ENCODE measurements at places on chromosomes 2 and 18. TPM values are rescaled to one million over a fixed set of nuclear protein-coding genes. Genes with fewer than 3 reads are reported as not detected.

Gene CFAP65
- total RNA-seq = 0.11 TPM

DNA sequence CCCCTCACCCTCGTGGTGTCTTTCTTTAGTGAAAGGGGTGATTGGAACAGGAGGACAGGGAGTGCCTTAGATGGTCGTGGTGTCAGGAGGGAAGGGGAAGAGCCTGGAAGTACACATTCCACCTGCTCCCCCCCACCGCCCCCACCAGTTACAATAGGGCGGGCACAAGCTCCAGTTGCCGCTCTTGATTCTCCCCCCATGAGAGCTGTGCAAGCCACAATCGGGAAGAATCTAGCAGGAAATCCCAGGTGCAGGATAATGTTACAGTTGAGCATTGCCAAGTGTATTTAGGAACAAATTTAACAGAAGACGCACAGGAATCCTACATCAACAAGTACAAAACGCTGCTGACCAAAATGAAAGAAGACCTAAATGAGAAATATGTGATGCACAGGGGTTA is 73.6 kb downstream of the ASAP2 start:
- no peak for DNase-seq

Gene PHOSPHO2
- 4.6 TPM for total RNA-seq

Gene RAB6C
- 0.52 TPM for total RNA-seq

DNA sequence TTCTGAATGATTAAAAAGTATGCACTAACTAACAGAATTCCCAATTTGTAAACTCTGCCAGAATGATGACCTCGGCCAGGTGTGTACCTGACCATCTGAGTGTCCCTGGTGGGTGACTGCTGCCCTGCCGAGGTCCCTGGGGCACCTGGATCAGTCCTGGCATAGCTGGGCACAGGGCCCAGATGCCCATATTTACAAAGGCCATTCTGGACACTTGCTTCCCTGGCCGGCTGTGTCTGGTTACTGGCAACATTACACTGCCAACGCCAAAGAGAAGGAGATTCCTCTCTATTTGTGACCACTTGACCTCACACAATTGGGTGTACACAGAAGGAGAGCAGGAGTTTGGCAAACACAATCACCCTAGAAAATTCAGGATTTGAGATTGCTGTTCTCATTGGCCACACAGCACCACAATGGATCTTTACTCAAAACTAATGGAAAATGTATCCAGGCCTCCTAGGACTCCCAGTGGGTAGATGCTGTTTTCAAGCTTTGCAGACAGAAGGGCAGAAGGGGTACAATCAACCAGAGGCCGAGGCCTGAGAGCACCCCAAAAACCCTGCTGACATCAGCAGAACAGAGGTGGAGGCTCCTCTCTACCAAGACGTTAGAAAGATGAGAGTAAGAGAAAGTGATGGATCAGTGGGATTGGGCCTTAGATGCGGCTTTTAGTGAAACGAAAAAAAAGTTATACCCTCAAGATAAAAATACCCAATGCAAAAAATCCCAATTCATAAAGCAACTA is 58.3 kb upstream of the PXDN start:
- no peak for DNase-seq

GRCh38 chr18:23827681-23828080 is 138.4 kb downstream of the LAMA3 start:
- no peak for DNase-seq

GRCh38 chr2:240572141-240573031 is 4.1 kb downstream of the RNPEPL1 start:
- DNase-seq = no peak

DNA sequence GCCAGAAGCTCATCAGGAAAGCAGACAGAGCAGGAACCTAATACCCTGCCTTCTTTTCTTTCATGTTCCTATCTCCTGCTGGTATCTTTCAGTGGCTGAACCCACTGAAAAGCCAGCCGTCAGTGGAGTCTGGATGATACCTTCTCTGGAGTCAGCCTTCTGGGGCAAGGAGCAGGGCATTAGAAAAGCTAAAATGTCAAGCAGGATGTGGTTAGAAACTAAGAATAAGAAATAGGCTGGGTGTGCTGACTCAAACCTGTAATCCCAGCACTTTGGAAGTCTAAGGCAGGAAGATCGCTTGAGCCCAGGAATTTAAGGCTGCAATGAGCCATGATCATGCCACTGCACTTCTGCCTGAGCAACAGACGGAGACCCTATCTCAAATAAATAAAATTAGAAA is 642.0 kb upstream of the FSHR start:
- no peak for DNase-seq

GRCh38 chr2:83079007-83079406 is 1380.1 kb downstream of the SUCLG1 start:
- no peak for DNase-seq

DNA sequence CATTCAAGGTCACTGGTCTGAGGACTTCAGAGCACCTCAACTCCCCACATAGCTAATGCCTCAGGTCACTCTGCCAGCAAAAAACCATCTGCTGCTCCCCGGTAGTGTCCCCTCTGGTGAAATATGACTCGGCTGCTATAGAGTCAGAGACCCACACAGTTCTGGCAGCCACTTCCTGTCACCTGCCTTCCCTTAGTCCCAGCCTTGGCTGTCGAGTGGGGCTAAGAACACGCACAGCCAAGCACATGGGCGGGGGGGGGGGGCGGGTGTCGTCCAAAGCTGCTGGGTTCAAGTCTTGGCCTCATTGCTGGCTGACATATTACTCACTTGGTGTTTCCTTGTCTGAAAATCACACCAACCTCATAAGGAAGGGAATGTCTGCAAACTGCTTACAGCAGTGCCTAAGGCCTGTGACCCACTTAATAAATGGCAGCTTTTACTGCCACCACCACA is 37.5 kb downstream of the POLR1A start:
- DNase-seq = no peak

GRCh38 chr2:178247250-178247649 is 52.9 kb downstream of the OSBPL6 start:
- DNase-seq = no peak

Gene SFT2D3
- total RNA-seq = 3.2 TPM

Gene MAP2
- 0.97 TPM for total RNA-seq

- DNase-seq = peak; percentile 44
These were observed 59.7 kb downstream of the MAP4K3 start for GRCh38 chr2:39377226-39377939.

- DNase-seq = no peak
These were observed 101.9 kb downstream of the NFATC1 start for GRCh38 chr18:79497638-79498081.

Gene ALLC
- total RNA-seq = not detected

GRCh38 chr2:142981069-142981378 is 103.6 kb downstream of the KYNU start:
- DNase-seq = no peak

Gene TACR1
- not detected for total RNA-seq

DNA sequence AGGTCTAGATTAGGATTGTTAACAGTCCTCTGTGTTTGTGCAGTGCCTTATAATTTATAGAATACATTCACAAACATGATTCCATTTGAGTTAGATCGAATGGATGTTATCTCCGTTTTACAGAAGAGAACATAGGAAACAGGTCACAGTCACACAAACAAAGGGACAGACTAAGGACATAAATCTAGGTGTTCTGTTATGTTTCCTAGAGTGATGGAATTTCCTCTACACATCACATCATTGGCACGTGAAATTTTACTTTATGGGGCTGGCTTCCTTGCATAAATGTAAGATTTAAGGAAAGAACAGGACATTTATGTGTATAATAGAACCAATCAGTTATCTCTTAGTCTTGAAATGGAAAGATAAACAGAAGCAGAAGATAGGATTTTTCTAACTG is 6.4 kb downstream of the TRIM54 start:
- no peak for DNase-seq

DNA sequence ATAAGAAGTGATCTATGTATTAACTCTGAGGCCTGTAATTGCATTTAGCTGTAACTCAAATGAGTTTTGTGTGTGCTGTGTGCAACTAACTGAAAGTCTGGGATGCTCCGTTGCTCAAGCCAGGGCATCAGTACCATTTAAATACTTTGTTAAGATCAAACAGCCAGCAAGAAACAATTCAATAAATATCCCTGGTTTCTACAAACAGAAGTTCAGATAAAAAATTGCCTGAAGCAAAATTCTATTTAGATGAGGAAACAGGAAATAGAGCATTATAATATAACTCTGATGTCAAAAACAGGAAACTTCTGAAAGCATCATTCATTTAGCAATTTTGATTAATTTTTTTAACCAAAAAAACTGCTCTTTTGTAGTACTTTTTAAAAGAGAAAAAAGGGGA is 18.9 kb upstream of the SLC38A11 start:
- DNase-seq = no peak

DNA sequence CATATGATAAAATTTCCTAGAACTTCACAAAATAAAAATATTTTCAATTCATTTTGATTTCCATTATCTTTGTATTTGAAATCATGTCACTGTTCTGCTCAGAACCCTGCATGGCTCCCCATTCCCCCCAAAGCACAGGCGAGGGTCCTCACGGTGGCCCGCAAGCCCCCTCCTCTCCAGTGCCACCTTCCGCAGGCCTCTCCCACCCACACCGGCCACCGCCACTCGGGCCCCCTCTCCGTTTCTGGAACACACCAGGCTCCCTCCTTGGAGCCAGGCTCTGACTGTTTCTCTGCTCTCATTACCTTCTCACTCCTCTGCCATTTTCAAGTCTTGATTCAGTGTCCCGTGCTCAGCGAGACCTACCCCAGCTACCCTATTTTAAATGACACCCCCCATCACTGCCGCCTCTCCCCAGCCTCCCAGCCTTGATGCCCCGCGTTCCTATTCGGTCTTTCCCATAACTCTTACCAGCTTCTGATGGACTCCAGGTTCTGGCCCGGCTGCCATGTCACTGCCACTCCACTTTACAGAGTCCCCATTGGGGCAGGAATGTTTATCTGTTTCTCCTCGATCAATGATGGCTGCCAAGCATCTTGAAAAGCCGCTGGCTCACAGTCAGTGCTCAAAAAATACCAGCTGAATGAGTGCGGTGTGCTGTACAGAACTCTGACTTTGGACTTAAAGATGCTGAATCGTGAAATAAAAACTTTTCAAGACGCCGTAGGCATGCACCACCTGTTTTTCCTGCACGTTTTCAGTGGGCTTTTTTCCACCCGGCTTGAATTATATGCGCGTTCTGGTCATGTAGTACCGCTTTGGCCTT is 201.0 kb downstream of the GBX2 start:
- DNase-seq = no peak

DNA sequence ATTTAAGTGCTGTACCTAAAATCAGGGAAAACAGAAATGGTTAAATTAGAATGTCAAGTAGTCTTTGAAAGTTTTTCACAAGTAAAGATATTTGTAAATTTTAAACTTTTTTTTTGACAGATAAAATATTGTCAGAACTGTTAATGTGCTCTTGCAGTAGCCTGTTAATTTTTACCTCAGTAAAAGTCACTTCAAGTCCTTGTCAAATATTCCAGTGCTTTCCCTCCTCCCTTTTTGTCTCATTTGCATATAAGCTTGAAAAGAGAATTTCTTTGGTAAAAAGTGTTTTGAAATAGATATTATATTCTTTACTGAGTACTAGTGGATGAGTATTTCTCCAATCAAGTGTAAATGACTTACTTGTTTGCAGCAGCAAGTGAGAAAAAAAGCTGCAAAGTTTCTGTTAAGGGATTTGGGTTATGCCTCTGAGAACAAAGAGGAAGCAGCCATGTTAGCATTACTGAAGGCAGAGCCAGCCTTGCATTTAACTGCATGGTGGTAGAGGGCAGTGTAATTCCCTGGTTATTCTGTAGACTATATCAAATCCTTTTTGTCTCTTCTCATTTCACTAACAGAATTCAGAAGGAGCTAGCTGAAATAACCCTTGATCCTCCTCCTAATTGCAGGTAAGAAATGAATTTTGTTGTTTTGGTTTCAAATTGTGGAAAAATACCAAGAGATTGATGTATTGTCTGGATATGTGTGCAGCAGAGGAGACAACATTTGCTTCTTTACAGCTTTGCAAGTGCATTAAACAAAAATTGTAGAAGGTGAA is 3.2 kb downstream of the UBE2E3 start:
- peak; percentile 82 for DNase-seq

GRCh38 chr2:220202066-220202465 is 574.6 kb downstream of the SLC4A3 start:
- no peak for DNase-seq

Gene CD207
- not detected for total RNA-seq

- no peak for DNase-seq
These were observed 227.6 kb downstream of the SEPTIN10 start for GRCh38 chr2:109386004-109386695.

DNA sequence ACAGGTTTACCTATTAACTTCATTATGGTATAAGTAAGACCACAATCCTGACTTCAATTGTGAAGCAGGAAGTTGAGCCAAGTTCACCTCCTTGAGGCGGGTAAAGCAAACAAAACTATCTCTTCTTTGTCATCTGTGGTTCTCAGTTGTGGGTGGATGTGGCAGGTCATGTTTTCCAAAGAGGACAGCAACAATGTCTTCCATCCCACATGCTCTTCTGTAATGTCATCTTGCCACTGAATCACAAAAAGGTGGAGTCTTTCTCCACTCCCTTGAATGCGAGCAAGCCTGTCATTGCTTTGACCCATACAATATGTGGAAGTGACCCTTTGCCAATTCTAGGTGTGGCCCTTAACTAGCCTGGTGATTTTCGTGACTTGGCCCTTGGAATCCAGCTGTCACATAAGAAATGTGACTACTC is 98.7 kb downstream of the GRB14 start:
- DNase-seq = no peak

DNA sequence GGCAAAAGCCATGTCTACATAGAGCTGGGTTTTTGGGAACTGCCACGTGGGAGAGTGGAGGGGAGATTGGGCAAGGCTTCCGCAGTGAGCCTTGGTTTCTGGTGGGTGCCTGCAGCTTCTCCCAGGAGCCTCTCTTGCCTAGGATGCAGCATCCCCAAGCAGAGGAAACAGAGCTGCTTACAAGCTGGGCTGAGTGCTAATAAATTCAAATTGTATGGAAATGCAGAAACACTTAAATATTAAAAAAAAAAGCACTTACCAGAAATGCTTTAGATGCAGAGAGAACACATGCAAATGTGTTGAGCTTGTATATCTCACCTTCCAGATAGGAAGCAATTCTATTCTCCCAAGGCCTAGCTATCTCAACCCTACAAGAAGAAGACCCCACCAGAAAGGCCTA is 96.0 kb upstream of the ST3GAL5 start:
- no peak for DNase-seq

GRCh38 chr2:43307973-43308372 is 81.6 kb upstream of the ZFP36L2 start:
- no peak for DNase-seq

Measured in Karpas-422 (cell line).